Upper lobe of right lung (tissue), 1 donor: ENCODE measurements at places on chromosomes 11 and 22.
A peak's percentile ranks its signal among the peaks of the same experiment; 100 is the strongest.

GRCh38 chr11:11672789-11673188 lies 51.0 kb upstream of the GALNT18 start:
- H3K36me3 ChIP-seq, result no peaks in the 10 kb centered on the region
- H3K4me1 ChIP-seq, result no peaks in the 10 kb centered on the region
- H3K4me3 ChIP-seq, result no peak overlapping the region
- DNase-seq, result no peak
- no peaks in the 10 kb centered on the region for H3K27me3 ChIP-seq

DNA sequence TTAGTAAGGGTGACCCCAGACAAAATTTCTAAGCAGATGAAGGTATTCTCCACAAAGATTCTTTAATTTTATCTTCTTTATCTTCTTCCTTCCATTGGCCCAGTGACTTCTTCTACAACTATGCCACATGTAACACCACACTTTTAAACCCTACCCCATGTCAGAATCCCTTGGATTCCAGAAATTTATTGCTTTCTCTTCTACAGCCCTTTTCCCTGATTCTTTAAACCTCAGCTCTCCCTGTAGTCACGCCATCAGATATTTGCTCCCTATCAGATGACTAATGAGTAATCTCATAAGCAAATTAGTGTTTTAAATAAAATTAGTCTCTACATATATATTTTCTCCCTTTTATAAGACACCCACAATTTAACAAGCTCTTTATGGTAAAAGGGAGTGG lies 423.4 kb upstream of the CHORDC1 start:
- no peak for DNase-seq
- no peak overlapping the region for H3K4me3 ChIP-seq
- no peaks in the 10 kb centered on the region for H3K36me3 ChIP-seq
- H3K27me3 ChIP-seq, result no peaks in the 10 kb centered on the region

- H3K36me3 ChIP-seq, result no peaks in the 10 kb centered on the region
- H3K27ac ChIP-seq, result no peak overlapping the region
- H3K4me3 ChIP-seq, result no peak overlapping the region
These were observed 40.3 kb upstream of the OR5D13 start for GRCh38 chr11:55732936-55733335.

DNA sequence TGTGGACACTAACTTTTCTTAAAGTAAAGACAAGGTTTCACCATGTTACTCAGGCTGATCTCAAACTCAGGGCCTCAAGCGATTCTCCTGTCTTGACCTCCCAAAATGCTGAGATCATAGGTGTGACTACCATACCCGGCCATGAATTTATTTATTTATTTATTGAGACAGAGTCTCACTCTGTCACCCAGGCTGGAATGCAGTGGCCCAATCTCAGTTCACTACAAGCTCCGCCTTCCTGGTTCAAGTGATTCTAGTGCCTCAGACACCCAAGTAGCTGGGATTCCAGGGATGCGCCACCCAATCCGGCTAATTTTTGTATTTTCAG lies 29.7 kb upstream of the PCF11 start:
- H3K27ac ChIP-seq, result no peak overlapping the region
- no peaks in the 10 kb centered on the region for H3K4me1 ChIP-seq
- H3K4me3 ChIP-seq, result no peak overlapping the region
- no peak for DNase-seq
- no peaks in the 10 kb centered on the region for H3K36me3 ChIP-seq

DNA sequence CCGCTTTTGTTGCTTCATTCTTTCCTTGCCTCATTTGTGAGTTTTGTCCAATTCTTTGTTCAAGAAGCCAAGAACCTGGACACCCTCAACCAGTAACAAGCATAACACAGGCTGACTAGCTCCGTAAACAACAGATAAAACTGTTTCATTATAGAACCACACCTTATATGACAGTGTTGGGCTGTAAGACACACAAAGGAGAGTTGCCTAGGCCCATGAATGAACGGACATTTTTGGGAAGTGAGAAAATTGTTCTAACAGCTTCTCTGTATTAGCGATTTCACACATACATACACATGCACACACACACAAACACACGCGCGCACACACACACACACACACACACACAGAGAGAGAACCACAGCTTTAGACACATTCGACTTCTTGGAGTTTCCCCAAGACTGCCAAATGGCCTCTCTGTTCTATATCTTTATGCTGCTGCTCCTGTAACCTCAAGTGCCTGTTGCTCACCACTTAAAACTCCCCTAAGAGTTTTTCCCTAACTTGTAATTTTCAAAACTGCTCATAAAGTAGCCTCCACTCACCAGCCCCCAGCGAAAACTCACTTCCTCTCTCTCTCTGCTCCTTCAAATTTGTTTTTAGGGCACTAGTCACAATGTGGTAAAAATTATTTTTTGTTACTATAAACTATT lies 35.9 kb downstream of the CTSC start:
- H3K4me1 ChIP-seq, result peaks cover 24% of the 10 kb centered on the region
- peak overlapping the region; percentile 71 for H3K27ac ChIP-seq
- no peak overlapping the region for H3K4me3 ChIP-seq

DNA sequence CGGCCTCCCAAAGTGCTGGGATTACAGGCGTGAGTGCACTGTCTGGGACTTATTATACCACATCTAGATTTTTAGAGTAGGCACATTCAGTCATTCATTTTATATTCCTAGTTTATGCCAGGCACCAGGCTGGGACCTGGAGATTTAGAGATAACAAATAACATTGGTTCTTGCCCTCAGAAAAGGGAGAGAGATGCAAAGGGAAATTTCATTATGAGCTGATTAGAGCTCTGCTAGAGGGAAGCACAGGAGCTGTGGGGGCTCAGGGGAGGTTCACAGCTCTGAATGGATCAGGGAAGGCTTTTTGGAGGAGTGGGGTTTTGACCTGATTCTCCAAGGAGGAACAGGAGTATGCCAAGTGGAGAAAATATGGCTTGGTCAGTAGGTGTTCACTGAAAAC lies 32.3 kb downstream of the MEI1 start:
- no peak overlapping the region for H3K4me3 ChIP-seq
- H3K27me3 ChIP-seq, result no peaks in the 10 kb centered on the region
- DNase-seq, result no peak
- no peak overlapping the region for H3K27ac ChIP-seq
- H3K36me3 ChIP-seq, result no peaks in the 10 kb centered on the region
- no peaks in the 10 kb centered on the region for H3K4me1 ChIP-seq

DNA sequence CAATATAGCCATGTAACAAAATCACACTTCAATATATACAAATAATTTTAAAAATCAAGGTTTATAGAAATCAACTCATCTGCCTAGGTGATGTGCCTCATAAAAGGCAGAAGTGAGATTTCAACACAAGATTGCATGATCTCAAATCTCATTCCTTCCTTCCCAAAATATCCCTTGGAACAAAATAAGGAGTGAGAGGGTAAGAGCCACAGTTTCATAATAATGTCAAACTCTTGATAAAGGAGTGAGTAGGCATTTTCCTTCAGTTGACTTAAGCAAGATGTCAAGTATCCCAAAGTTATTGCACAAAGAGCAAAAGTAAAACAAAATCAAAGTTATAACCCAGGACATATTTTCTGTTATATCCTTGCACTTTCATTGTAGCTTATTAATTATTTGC lies 81.3 kb downstream of the C22orf31 start:
- H3K27me3 ChIP-seq, result no peaks in the 10 kb centered on the region
- DNase-seq, result no peak
- H3K36me3 ChIP-seq, result no peaks in the 10 kb centered on the region
- H3K27ac ChIP-seq, result no peak overlapping the region
- no peak overlapping the region for H3K4me3 ChIP-seq

DNA sequence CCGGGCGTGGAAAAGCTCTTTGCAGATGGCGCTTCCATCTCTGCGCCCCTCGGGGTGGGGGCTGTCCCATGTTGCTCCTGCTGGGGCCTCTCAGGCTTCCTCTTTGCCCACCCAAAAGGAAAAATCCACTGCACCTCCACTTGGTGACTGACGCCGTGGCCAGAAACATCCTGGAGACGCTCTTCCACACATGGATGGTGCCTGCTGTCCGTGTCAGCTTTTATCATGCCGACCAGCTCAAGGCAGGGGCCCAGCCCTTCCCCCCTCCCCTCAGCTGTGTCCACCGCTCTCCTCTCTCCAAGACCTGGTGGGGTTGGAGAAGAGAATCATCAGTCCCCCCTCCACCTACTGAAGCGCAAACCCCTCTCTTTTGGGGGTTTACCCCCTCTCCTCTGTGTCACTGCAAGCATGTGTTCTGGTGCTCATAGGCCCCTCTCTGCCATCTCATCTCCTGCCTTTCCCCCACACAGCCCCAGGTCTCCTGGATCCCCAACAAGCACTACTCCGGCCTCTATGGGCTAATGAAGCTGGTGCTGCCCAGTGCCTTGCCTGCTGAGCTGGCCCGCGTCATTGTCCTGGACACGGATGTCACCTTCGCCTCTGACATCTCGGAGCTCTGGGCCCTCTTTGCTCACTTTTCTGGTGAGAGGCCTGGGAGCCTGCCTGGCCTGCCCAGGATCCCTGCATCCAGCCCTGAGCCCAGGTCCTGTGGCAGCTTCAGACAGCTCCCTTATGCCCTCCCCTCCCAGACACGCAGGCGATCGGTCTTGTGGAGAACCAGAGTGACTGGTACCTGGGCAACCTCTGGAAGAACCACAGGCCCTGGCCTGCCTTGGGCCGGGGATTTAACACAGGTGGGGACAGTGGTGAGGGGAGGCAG lies 1.8 kb downstream of the LARGE2 start:
- H3K27me3 ChIP-seq, result peaks cover 19% of the 10 kb centered on the region
- H3K27ac ChIP-seq, result no peak overlapping the region
- peak; percentile 60 for DNase-seq
- peaks cover 11% of the 10 kb centered on the region for H3K4me1 ChIP-seq

GRCh38 chr11:116648247-116649174 lies 124.3 kb downstream of the BUD13 start:
- H3K4me1 ChIP-seq, result no peaks in the 10 kb centered on the region
- DNase-seq, result no peak
- no peak overlapping the region for H3K4me3 ChIP-seq
- H3K36me3 ChIP-seq, result no peaks in the 10 kb centered on the region
- H3K27ac ChIP-seq, result no peak overlapping the region
- no peaks in the 10 kb centered on the region for H3K27me3 ChIP-seq

DNA sequence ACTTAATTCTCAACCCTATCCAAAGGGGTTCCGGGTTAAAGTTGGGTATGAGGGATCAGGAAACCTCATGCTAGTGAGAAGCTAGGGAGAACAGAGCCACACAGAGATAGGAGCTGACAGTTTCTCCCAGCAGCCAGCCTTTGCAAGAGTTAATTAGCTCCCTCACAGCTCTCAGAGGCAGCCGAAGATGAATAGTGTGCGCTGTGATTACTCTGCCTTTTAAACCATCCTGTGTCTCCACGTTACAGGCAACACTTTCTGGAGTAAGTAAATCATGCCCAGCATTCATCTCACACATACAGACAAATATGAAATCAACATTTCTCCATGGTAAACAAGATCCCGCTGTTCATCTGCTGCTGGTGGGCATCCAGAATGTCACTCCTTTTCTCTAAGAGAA lies 429.6 kb downstream of the INSC start:
- no peak overlapping the region for H3K27ac ChIP-seq
- no peaks in the 10 kb centered on the region for H3K36me3 ChIP-seq
- no peak for DNase-seq
- no peaks in the 10 kb centered on the region for H3K4me1 ChIP-seq

DNA sequence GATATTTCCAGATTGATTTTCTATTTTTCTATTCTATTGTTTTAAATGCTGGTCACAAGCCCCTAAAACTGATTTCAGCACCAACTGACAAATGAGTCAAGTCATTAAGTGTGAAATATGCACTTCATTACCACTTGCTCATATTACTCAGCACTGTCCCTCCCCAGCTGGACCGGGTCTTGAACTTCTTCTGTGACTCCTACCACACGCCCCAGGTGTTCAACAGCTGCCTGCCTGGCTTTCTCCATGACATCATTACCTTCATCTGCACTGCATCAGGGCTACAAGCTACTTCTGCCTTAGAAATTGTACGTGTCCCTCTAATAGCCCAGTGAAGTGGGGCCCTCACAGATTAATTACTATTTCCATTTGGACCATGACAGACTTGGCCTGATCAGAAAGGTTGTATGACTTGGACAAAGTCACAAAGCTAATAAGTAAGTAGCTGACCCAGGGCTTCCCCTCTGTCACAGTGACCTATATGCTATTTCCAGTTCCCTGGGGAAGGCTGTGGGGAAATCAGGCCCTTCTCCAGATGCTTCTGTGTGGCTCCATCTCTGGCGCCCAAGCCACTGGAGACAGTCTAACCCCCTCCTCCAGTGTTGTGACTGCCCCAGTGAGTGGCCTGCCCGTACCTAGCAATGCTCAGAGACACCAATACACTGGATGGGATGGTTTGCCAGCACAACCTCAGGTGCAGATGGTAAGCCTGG lies 18.1 kb downstream of the TBC1D10A start:
- H3K27me3 ChIP-seq, result no peaks in the 10 kb centered on the region
- peaks cover 90% of the 10 kb centered on the region for H3K4me1 ChIP-seq
- peak overlapping the region; percentile 89 for H3K27ac ChIP-seq
- H3K4me3 ChIP-seq, result no peak overlapping the region

- no peaks in the 10 kb centered on the region for H3K4me1 ChIP-seq
- H3K27me3 ChIP-seq, result no peaks in the 10 kb centered on the region
- no peaks in the 10 kb centered on the region for H3K36me3 ChIP-seq
- H3K4me3 ChIP-seq, result no peak overlapping the region
These were observed 74.6 kb downstream of the AASDHPPT start for GRCh38 chr11:106152013-106152412.

GRCh38 chr11:38547462-38547861 lies 1949.4 kb upstream of the RAG2 start:
- no peak overlapping the region for H3K4me3 ChIP-seq
- H3K36me3 ChIP-seq, result no peaks in the 10 kb centered on the region
- H3K27ac ChIP-seq, result no peak overlapping the region

DNA sequence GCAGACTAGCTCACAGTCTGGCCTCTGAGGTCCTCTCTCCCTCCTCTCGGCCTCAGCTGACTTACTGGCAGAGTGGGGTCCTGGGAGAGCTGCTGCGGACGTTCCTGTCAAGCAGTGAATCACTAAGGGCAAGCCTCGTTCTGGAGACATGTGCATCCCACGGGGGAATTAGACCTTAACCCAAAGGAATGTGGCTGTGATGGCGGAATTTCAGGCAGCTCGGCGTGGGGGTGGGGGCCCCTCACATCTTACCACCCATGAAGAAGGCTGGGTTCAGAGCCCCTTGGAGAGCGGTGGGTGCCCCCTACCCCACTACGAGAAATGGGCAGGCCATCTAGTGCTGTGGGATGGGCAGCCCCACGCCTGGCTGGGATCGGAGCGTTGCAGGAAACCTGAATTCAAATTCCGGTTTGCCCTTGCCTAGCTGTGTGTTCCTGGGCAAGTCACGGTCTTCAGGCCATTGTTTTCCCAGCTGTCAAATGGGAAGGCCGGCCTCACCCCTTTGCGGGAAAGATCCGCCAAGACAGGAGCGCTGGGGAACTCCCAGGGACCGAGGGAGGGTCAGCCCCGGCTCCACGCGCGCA lies 554 bp downstream of the LRRC32 start:
- H3K4me1 ChIP-seq, result peaks cover 44% of the 10 kb centered on the region
- peak overlapping the region; percentile 66 for H3K4me3 ChIP-seq
- DNase-seq, result peak; percentile 55
- H3K27ac ChIP-seq, result peak overlapping the region; percentile 68

DNA sequence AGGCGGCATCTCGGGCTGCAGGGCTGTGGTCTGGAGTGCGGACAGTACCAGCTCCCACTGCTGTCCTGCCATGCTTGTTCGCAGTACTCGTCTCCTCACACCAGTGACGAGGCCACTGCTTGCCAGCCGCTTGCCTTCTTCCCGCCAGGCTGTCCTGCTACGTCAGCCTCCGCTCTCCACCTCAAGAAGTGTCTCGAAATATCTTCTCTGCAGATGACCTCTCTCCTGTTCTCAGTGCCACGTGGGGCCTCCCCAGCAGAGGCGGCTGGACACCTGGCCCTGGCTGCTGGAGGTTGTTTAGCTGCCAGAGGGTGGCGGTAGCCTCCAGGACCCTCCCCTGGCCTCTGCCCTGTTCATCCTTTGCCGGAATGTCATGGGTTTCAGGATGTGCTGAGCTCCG lies 3.1 kb upstream of the CCDC188 start:
- H3K27me3 ChIP-seq, result no peaks in the 10 kb centered on the region
- H3K27ac ChIP-seq, result no peak overlapping the region
- H3K4me1 ChIP-seq, result no peaks in the 10 kb centered on the region
- no peak for DNase-seq
- no peak overlapping the region for H3K4me3 ChIP-seq
